ENCODE measurements at places on chromosomes 5 and 9. TPM values are rescaled to one million over a fixed set of nuclear protein-coding genes. Genes with fewer than 3 reads are reported as not detected.

The LRRC70 gene
- total RNA-seq = 4.1 TPM

The SLC45A2 gene
- 2.6 TPM for total RNA-seq

The PCSK5 gene
- 9.8 TPM for total RNA-seq

The CKMT2 gene
- total RNA-seq = 10.4 TPM

The HTR4 gene
- 9.8 TPM for total RNA-seq

The PCDHGB2 gene
- total RNA-seq = 16.6 TPM

The SEMA5A gene
- total RNA-seq = 13.8 TPM

The KIF24 gene
- total RNA-seq = 2.1 TPM

The RELL2 gene
- total RNA-seq = 43.1 TPM

The PTGS1 gene
- 6.2 TPM for total RNA-seq

The FAM169A gene
- 79.8 TPM for total RNA-seq

The SLC36A2 gene
- total RNA-seq = not detected

The PIP5KL1 gene
- 2.9 TPM for total RNA-seq

The PFN3 gene
- total RNA-seq = not detected

The SOHLH1 gene
- total RNA-seq = 13.8 TPM

The ARSI gene
- 2.3 TPM for total RNA-seq

The FST gene
- total RNA-seq = 0.50 TPM

DNA sequence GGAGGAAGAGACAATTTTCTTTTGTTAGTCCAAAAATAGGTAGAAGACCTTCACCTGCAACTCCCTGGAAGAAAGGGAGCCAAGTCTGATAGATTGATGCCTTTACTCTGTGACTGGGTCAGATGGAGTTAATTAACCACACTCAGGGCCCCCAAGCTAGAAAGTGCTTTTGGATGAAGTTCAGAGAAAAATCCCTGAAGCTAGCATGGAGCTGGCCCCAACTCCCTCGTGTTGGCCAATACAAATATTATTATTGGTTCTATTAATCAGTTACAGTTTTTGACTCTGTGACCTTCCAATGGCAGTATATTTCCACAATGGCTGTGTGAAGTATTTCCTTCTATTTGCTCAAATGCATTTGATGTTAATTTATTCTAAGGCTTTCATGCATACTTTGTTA, 1753.5 kb downstream of the EFNA5 start:
- DNase-seq = no peak

DNA sequence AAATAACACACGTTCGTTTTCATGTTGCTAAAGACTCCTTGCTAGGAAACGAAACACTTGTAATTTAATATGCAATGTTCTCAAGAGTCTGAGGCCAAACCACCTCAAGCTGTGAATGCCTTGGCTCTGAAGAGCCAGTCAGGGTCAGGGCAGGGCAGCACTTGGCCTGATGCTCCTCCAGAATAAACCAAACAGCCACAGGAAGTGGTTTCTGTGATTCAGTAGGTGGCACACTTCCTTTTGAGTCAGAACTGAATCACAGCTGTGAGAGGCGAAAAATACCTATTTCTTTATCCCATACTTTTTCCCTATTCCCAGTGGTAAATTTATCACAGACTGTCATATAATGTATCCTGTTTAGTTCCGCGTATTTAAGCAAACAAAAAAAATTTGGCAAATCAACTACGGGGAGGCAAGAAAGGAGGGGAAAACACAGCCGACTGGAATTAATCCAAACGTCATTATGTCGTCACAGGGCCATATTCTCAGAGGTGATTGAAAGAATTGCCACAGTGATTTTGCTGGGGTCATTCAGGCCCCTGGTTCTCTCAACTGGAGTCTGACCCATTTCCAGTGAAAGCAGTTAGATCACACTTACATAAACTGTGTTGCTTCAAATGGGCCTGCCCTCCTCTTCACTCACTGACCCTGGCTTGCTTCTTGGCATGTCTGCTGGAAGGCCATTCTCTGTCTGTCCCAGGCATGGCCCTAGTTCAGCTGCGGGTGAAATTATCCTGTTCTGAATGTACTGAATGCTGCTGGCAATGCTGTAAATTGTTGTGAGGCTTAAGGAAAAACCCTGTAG, 71.2 kb downstream of the ARRDC3 start:
- no peak for DNase-seq

GRCh38 chr9:95981761-95982390, 106.4 kb downstream of the ERCC6L2 start:
- no peak for DNase-seq

DNA sequence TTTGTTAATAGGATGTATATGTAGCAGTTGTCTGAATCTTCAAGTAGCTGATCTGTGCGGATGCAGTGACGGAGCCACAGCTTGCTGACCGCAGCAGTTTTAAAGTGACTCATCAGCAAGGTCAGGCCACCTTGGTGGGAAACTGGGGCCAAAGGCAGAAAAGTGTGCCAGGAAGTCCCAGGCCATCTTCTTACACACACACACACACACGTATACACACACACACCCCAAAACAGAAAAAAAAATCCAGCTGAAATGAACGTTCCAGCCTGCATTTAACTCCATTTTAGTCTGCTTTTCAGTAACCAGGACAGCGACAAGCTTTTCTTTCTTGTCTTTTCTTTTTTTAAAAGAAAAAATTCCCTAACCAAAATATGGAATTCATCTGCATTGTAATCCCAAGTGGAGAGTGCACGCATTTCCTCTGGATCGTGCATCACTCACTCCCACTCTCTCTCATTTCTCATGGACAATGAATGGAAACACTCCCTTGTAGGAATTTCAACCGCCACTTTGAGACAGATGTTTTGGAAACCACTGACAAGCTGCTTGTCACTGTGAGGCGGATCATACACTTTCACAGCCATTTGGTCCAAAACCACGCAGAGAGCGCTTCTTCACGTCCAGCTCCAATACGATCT, 103.9 kb downstream of the LHFPL2 start:
- no peak for DNase-seq

- no peak for DNase-seq
These were observed 93.5 kb upstream of the CACNA1B start for GRCh38 chr9:137784046-137784445.

GRCh38 chr5:136246122-136246521, 53.2 kb upstream of the SMIM32 start:
- no peak for DNase-seq

DNA sequence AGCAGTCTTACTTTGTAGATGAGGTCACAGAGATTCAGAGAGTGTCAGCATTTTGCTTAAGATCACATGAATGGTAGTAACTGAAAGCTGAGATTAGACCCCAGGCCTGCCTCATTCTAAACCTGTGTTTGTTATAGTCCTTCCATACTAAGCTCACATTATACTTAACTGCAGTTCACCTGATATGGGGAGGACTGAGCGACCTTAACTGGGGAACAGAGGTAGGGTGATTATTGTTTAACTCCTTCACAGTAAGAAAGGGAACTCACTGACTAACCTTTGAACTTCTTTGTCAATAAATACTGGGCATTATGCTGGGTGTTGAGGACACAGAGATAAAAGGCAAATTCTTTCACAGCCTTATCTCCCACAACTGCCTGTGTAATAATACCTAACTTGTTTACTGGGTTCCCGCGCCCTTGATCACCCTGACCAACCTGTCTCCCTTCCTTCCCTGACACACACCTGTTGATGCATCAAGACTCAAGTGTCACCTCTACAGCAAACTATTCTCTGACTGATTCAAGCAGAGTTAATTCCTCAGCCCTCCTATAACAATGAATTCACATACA, 27.2 kb downstream of the DEPDC1B start:
- no peak for DNase-seq

DNA sequence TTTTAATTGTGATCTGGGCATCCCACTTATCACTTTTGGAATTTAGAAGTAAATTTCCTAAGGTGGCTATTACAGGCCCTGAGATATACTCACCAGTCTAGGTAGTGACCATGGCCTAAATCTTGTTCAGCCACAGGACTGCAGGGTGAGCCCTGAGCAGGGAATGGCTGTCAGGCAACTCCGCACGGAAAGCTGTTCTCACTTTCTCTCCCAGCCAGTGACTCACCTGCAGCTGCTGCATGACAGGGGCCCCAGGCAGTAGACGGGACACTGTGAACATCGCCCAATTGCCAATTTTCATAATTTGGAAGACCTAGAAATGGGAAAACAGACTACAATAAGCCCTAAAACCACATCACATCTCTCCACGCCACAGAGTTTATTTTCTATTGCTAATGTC, 69.6 kb upstream of the TAF1L start:
- no peak for DNase-seq

GRCh38 chr5:71601222-71602026, 14.3 kb downstream of the MCCC2 start:
- DNase-seq = no peak

DNA sequence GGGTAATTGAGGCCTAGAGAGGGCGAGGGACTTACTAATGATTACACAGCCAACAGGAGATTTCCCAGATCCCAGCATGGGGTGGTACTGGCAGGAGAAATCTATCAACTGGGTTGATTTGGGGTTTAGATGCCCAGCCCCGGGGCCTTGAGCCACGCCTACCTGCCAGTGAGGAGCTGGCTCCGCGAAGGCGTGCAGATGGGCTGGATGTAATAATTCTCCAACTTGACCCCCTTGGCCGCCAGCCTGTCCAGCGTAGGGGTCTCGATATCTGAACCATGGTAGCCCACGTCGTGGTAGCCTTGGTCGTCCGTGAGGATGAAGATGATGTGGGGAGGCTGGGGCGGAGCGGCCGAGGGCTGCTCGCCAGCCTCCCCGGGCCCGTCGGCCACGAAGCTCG, 804 bp downstream of the ARSI start:
- DNase-seq = no peak

- no peak for DNase-seq
These were observed 221.3 kb upstream of the FTMT start for GRCh38 chr5:121630402-121630801.

DNA sequence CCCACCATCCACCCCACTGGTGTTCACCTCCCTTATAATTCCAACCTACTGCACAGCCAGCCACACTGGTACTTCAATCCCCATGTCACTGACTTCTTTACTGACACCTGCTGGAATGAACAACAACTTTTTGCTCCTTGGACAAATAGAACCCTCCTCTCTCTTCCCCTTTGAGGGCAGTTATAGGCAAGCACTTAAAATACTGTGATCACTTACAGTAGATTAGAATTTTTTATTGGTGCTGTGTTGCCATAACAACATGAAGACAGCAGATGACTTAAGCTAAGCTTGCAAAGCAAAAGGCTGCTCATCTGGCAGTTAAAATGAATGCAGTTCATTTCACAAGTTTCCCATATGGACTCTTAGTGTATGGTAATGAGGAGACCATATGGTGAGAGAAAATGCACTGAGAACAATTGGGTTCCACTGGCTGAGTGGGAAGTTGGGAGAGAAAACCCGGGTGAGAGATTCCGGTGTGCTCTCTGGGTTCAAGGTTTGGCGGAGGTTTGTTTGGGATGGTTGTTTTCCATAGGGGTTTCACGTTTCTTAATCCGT, 374.3 kb downstream of the EBF1 start:
- no peak for DNase-seq

- no peak for DNase-seq
These were observed 301.4 kb downstream of the PDE4D start for GRCh38 chr5:59592101-59592500.

DNA sequence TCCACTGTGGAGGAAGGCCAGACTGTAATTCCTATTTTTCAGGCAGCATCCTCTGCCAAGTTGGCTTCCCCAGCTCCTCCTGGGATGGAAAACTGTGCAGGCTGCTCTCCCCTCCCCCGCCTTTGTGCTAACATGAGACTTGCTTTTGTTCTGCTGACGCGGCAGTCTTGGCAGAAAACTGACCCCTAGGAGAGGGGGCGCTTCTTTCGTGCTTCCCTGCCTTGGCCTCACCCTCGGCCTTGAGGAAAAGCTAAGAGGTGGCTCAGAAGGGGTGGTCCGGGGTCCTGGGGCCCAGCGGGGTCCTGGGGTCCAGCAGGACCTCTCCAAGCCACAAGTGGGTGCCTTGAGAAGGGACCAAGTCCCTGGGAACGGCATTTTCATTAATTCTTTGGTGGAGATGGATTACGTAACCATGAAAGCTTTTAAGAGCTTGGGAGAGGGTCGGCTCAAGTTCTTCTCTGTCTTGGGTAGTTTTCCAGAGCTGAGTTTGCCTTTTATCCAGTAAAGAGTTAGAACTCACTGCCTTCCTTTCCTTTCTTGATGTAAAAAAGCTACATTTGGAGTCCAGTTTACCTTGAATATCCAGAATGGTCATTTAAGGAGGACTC, 51.0 kb downstream of the SH3PXD2B start:
- DNase-seq = peak; percentile 77

- no peak for DNase-seq
These were observed 1105.8 kb downstream of the CDH18 start for GRCh38 chr5:18882154-18882553.

DNA sequence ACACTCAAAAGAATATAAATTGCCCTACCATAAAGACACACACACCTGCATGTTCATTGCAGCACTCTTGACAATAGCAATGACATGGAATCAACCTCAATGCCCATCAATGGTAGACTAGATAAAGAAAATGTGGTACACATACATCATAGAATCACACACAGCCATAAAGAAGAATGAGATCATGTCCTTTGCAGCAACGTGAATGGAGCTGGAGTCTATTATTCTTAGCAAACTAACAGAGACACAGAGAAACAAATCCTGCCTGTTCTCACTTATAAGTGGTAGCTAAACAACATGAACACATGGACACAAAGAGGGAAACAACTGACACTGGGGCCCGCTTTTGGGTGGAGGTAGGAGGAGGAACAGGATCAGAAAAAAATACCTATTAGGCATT, 2062.2 kb upstream of the CDH6 start:
- DNase-seq = no peak

DNA sequence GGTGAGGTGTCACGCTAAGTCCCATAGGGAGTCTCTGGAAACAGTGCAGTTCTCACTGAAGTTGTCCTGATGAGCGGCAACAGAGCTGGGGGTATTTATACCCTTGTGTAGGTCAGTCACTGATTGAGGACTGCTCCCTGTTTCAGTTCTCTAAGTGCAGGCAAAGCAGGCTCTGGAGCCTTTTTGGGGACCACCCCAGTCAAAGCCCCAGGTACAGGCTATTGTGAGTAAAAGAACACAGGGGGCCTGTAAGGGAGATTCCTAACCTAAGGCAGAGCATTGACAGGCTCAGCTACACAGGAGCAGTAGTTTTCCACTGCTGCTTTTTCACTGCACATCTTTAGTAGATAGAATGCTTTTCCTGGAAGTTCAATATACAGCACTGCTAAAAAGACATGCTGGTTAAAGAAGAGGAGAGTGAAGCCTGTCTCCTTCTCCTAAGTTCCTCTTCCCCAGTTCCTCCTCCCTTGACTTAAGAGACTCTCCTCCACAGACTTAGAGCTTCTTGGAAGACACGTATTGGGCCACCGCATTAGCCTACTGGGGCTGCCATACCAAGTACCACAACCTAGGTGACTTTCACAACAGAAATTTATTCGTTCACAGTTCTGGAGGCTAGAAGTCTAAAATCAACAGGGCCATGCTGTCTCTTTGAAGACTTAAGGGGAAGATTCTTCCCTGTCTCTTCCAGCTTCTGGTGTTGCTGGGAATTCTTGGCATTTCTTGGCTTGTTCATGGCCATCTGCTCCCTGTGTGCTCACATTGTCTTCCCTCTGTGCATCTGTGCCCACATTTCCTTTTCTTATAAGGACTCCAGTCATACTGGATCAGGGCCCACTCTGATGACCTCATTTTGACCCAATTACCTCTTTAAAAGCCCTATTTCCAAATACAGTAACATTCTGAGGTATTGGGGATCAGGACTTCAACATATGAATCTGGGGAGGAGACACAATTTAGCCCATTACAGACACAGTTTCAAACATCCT, 221.0 kb downstream of the ESM1 start:
- DNase-seq = no peak

GRCh38 chr9:115593587-115594091, 475.7 kb upstream of the TNC start:
- DNase-seq = no peak

Data from dorsolateral prefrontal cortex (tissue), 122 donors.